ENCODE measurements at places on chromosomes 5 and 9.

- DNase-seq = no peak
These were observed 250.1 kb upstream of the KLF4 start for GRCh38 chr9:107739601-107740082.

DNA sequence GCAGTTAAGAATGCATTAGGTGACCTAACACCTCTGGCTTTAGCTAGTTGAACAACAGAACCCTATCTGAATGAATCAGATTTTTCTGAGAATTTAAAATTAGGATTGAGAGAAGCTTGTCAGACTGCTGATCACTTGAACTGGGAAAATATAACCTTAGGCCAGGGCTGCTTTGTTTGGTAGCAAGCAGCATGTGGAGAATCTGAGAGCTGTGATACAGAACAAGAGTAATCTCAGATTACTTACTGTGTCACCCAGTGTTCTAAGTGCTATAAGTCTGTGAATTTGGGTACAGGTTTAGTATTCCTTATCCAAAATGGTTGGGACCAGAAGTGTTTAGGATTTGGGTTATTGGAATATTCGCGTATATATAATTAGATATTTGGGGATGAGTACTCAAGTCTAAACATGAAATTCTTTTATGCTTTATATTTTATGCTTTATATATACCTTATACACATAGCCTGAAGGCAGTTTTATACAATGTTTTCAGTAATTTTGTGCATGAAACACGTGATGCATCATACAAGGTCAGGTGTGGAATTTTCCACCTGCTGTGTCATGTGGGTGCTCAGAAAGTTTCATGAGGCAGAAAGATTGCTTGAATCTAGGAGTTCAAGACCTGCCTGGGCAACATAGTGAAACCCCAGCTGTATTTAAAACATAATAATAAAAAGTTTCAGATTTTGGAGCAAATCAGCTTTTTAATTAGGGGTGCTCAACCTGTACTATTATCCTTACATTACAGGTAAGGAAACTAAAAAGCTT is 8.3 kb upstream of the CHD1 start:
- DNase-seq = no peak

- no peak for DNase-seq
These were observed 339.3 kb upstream of the NUDT12 start for GRCh38 chr5:103901885-103902284.

- DNase-seq = no peak
These were observed 323.4 kb downstream of the NR2F1-AS1 start for GRCh38 chr5:93257616-93258015.

DNA sequence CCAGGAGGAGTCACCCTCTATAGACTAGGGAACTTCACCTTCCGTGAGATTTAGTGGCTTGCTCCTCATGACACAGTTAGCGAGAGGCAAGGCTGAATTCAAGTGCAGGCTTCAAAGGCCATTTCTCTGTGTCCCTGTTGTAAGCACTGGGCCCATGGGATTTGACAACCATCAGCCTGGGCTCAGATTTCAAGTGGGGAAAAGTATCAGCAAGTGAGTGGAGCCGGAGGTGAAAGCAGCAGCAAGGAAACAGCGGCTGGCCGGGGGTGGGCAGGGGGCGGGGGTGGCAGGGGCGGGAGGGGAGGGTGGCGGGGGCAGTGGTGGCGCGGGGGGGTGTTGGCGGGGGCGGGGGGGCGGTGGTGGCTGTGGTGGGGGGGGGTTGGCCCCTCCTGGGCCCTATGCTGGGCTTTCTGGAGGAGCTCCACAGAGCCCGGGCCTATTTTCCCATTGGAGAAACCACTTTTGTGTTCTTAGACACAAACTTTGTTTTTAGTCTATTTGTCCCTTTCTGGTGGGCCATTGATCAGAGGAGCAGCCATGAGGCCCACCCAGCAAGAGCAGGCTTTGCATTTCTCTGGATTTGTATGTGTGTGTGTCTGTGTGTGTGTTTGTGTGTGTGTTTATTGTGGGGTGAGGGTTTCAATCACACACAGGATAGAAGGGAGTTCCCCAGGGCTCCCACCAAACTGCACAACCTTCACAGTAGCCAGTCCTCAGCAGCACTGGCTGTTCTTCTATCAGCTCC is 165.4 kb upstream of the RAI14 start:
- DNase-seq = no peak

GRCh38 chr9:106886111-106887046 is 23.4 kb downstream of the ZNF462 start:
- DNase-seq = no peak

DNA sequence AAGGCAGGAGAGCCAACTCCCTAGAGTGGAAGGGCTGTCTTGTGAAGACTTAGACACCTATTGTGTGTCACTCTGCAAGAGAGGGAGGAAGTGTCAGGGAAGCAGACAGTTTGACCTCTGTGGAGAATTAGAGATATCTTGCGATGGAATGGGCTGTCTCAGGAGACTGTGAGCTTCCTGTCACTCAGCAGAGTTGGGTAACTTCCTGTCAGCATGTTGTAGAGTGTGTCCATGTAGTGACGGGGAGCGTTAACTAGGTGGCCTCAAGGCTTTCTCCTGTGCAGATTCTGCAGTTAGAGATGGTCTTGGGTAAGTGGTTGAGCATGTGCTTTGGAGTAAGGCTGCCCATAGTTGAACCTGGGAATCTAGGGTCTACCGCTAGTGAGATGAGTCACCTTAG is 136.5 kb downstream of the KIF4B start:
- no peak for DNase-seq

- no peak for DNase-seq
These were observed 8.3 kb downstream of the AQP3 start for GRCh38 chr9:33438926-33439680.
